GM06990 (cell line): ENCODE measurements at places on chromosomes 6 and 20.

DNA sequence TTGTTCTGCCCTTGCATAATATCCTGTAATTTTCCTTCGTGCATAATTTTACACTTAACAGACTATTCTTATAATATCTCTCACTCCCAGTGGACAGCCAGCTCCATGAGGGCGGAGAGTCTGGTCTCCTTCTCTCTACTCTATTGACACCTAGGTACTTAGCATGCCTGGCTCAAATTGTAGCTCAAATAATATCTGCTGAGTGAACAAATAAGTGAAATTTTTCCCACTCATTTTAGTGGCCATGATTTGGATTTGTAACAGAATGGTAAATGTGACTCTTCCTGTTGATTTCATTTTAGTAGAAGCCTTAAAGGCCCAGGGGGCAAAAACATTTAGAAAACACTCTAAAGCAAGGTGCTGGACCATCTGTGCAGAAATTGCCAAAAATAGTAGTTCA lies 7.8 kb upstream of the DOK5 start:
- no peak for DNase-seq

GRCh38 chr6:35218021-35218420 lies 4.3 kb downstream of the SCUBE3 start:
- DNase-seq, result no peak

DNA sequence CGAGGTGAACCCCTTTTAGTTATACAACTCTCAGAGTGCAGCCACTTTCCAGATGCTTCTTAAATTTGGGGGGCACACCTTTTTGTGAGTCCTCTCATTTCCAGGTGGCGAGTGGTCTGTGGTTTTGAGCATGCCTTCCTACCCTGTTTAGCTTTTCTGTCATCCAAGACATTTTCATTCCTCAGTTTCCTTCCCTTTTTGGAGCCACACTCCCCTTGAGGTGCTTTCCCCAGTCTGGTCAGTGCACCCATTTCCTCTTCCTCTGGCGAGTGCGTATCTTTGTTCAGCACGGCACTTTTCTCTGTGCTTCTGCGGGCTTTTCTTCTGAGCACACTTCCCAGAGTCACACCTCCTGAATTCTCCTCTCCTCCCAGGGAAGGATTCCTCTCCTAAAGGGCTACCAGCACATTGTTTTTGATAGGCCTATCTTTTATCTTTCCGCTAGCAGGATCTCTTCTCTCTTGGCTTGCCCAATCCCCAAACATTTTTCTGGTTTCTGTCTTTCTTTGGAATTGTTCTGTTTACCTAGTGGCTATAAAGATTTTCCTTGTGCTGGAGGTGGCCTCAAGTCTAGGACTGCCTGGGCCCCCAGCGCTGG lies 1.4 kb downstream of the PHF20 start:
- no peak for DNase-seq

- DNase-seq, result no peak
Measured at GRCh38 chr6:95231416-95231815, 345.9 kb upstream of the MANEA start.

DNA sequence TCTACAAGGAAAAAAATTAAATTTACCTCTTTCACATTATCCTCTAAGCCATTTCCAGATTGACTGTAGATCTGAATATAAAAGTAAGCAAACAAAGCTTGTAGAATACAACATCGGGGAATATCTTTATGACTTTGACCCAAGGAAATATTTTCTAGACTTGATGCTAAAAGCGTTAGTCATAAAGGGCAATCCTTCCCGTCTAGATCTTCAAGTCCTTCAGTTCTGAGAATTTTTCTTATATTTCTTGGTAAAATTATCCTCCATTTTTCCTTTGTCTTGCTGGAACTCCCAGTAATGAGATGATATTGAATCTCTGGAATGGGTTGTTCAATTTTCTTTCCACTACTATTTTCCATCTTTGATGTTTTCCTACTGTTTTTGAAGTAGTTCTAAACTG lies 77.8 kb upstream of the ZNF184 start:
- DNase-seq, result no peak

- no peak for DNase-seq
Measured at GRCh38 chr6:80439721-80440470, 333.4 kb downstream of the BCKDHB start.

GRCh38 chr20:20548527-20549266 lies 163.7 kb downstream of the RALGAPA2 start:
- DNase-seq, result no peak

DNA sequence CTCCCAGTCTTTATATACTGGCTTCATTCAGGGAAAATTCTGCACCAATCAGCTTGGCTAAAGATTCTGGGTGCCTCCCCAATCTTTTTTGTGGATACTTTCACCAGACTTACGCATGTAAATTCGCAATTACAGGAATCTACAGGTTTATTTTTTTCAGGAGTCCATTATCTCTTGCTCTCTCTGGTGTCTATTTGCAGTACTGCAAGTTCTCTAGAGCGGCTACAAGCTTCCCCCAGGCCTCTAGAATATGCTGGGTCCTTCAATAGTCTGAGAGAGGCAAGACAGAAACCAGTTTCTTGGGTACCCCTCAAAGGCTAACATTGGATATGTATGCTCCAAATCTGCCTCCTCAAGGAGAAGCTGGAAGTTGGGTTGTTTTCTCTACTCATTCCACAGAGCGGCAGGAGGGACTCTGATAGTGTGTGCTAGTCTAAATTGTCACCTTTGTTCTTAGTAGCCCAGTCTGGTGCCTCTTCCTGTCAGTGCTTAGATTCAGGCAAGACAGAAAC lies 58.5 kb downstream of the SUN5 start:
- DNase-seq, result no peak

DNA sequence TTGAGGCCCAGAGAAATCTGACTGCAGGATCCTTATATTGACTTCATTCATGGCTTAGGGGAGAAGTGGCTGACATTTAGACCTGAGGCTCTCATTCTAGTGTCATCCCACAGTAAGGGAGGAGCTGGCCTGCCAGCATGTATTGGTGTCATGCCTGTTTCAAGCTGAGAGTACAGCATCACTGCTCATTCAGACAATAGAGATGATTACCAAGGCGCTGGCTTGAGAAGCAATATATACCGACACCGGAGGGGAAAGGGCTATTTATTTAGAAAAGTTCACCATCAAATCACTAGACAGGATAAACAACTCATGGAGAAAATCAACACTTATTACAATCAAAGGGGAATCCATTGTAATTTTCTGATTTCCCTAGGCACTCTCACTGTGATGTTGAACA lies 84.4 kb upstream of the HDAC2 start:
- DNase-seq, result no peak

- DNase-seq, result no peak
Measured at GRCh38 chr6:57190140-57190539, 18.0 kb downstream of the BAG2 start.

DNA sequence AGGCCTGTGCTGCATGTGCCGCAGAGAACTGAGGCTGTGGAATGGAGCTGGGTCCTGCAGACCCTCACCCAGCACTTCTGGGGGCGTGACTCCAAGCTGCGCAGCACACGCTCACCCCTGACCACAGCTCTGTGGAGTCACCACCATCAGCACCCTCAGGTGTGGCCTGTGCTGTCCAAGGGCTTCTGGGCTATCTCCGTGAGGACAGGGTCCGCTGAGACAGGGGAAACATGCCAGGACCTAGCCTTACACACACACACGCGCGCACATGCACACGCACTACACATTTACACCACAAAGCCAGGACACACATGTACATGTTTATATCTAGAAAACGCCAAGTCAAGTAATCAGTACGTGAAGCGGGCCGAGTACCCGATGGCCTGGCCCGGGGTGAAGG lies 26.8 kb upstream of the TCFL5 start:
- DNase-seq, result no peak

DNA sequence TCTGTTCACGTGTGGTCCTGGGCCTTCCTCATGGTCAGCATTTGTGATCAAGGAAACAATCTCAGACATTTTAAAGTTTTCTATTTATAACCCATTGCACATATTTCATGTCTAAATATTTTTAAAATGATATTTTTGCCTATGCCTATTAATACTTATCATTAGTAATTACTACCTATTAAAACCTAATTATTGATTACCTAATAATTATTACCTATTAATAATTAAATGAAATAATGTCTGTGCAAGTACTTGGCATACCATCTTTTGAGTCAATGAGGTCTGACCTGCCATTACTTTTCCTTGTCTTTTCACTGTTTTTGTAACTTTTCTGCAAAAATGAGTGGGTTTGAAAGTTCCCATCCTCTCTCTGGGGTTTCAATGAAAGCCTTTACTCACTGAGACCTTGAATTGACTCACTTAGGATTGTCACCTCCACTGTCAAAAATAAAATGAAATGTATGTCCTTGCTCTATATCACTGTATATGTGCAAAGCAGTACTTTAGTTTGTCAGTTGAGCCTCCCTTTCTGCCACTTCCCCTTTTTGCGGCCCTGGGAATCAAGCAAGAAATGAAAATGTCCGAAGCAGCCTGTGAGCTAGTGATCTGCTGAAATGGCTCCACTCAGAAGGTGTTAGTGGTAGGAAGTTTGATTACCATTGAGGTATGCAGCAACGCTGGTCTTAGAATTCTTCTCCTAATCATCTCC lies 87.8 kb downstream of the L3MBTL3 start:
- DNase-seq, result peak; percentile 14

GRCh38 chr6:56525974-56526789 lies 116.5 kb downstream of the DST start:
- no peak for DNase-seq

- DNase-seq, result no peak
Measured at GRCh38 chr6:97820400-97820799, 537.4 kb upstream of the MMS22L start.

DNA sequence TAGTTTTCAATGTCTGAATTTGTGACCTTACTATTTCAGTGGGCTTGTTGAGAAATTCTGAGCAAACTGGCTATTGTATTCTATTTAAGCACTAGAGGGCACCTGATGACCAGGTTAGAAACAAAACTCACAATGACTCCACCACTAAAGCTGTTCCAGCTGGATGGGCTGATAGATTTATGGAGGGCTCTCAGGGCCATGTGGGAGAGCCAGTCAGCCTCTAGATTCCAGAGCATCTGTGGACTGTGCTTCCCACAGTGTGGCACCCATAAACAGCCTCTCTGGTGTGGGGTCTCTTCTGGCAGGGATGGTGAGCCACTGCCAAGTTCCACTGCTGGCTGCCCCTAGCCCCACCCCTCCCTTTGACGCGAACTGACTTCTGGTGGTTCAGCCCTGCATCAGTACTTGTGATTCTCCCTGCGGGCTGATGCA lies 29.2 kb downstream of the C6orf58 start:
- DNase-seq, result no peak

- DNase-seq, result no peak
Measured at GRCh38 chr6:41728073-41728936, 7.1 kb downstream of the TFEB start.

- DNase-seq, result peak; percentile 43
Measured at GRCh38 chr20:5608442-5609161, 141.6 kb upstream of the SHLD1 start.

DNA sequence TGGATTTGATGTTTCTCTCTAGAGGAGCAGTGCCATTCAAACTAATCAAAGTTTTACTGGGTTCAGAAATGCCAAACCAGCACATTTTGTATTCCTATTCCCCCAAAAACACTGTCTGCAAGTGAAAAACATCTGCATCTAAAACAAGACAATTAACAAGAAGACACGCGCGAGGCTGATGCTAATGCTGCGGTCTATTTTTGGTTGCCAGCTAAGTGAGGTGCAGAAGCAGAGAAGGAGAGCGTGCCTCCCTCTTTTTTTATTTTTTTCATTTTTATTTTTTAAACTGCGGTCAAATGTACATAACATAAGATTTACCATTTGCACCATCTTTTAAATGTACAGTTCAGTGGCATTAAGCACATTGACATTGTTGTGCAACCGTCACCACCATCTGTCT lies 641.1 kb downstream of the DHX35 start:
- no peak for DNase-seq

- no peak for DNase-seq
Measured at GRCh38 chr6:151676460-151676945, 131.0 kb upstream of the ESR1 start.

DNA sequence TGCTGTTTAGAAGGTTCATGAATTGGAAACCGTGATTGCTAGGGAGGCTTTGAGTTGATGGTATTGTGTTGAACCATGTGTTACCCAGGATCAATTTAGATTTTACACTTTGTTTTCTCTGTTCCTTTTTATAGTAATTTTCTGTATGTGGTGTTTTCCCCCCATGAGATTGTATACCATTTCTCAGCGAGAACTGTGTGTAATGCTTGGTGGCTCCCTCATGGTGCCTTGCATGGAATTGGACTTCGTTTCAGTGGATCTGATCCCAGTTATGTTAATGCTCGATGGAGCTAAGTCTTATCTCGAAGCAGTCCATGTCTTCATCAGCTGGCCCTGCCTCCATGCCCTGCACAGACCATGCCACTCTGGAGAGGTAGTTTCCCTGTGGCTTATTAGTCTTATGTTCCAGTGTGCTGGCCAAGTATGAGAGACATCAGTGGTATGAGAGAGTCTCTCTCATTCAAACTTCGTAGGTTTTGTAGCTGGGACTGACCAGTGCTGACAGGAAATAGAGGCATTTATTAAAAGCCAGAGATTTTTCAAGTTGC lies 18.7 kb downstream of the PTPN1 start:
- DNase-seq, result no peak

DNA sequence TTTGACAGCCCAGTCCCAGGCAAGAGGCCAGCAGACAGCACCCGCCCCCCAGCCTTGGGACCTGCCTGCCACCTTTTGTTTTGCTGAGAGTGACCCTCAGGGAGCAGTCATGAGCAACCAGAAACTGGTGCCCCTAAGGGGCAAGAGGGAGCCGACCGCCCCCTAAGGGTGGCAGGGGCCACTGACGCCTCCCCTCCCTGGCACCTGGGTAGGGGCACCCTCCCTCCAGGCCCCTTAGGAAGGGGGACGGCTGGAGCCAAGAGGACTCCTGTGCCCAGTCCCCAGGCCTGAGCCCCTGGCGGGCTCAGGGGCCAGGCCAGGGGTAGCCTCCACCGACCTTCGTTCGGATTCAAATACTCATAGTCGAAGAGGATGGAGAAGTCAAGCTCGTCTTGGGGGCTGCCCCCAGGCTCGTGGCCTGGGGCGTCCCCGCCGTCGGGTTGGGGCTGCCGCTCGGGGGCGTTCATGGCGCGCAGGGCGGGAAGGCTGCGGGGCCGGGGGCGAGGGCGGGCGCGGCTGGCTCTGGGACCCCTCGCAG lies 417 bp downstream of the NFATC2 start:
- peak; percentile 66 for DNase-seq

- DNase-seq, result peak; percentile 14
Measured at GRCh38 chr6:127907960-127908640, 7.2 kb upstream of the THEMIS start.

GRCh38 chr6:34015586-34015985 lies 130.3 kb downstream of the GRM4 start:
- DNase-seq, result no peak

- DNase-seq, result no peak
Measured at GRCh38 chr20:54088430-54088829, 18.0 kb upstream of the BCAS1 start.

DNA sequence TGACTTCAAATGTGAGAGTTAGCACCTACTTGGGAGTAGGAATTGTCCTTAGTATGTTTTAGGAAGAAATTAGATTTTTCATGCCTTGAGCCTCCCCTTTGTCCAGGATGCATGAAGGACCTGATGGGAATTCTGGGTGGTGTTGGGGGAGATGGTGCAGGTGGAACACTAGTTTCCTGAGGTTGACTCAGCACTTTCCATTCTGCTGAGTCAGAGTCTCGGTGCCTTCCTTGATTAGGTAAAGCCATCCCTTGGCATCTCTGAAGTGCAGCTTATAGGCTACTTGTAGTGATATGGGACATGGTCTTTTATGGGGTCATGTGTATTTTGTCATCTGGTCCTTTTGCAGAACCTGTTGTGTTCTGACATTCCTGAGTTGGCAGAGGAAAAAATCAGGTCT lies 105.3 kb downstream of the PHACTR3 start:
- no peak for DNase-seq

- no peak for DNase-seq
Measured at GRCh38 chr20:1946762-1947534, 46.9 kb downstream of the PDYN start.
